GM04504 (cell line): ENCODE measurements at places on chromosomes 16 and 17.

GRCh38 chr16:10827691-10828341, 9.2 kb upstream of the TVP23A start:
- DNase-seq = peak; percentile 82

DNA sequence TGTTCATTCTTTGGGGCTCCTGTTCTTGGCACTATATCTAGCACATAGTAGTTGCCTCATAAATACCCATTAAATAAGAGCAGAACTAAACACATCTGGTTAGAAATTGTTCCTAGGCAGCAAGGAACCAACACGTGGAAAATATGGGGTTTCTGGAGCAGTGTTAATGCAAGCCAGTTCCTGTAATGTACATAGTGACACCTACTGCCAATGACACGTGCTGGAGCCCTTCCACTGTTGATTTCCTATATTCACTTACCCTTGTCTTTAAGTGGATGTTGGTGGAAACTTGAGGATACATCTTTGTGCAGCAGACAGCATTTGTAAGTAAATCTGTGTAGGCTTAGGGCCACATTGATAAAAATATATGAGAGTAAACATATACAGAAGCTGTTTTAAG, 1.6 kb upstream of the IRF8 start:
- no peak for DNase-seq

GRCh38 chr16:56611281-56611833, 3.0 kb downstream of the MT2A start:
- no peak for DNase-seq

GRCh38 chr17:56142325-56142724, 10.9 kb upstream of the ANKFN1 start:
- DNase-seq = peak; percentile 91

GRCh38 chr17:57505841-57506773, 239.0 kb downstream of the CCDC182 start:
- no peak for DNase-seq

GRCh38 chr17:30476726-30477082, 504 bp upstream of the GOSR1 start:
- DNase-seq = no peak

DNA sequence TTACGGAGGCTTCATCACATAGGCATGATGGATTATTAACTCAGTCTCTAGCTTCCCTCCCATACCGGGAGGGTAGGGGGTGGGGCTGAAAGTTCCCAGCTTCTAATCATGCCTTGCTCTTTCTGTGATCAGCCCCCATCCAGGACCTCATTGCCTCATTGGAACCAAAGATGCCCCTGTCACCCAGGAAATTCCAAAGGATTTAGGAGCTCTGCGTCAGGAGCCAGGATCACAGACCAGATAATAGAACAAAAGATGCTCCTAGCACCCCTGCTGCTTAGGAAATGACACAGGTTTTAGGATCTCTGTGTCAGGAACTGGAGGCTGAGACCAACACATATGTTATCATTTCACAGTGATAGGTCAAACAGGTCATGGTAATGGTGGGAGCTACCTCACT, 9.7 kb downstream of the USB1 start:
- DNase-seq = no peak

- DNase-seq = no peak
Observed at GRCh38 chr16:64242492-64242891, 879.4 kb downstream of the CDH11 start.

DNA sequence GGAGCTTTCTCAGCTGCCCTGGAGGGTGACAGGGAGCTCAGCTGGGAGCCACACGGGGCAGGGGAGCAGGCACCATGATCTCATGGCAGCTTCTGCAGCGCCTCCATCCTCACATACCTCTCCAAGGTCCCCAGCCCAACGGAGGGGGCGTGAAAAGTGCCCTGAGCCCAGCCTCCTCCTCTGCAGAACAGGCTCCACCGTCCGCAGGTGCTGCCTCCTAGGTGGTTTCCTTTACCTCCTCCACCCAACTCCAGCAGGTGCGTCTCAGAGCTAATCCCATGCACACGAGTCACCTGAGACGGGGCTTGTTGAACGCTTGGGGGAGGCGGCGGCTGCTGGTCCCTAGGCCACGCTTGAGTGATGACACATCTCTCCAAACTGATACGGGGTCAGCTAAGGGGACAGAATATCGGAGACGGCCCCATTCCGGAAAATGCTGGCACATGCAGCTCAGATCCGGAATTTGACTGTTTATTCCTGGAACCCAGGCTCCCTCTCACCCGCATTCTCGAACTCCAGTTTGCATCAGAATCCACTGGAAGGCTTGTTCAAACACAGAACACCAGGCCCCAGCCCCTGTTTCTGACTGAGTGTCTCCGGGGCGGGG, 387 bp upstream of the SLC38A8 start:
- DNase-seq = no peak

GRCh38 chr16:6749698-6750097, 582.9 kb upstream of the RBFOX1 start:
- no peak for DNase-seq

- peak; percentile 44 for DNase-seq
Observed at GRCh38 chr16:89701425-89702406, at the start of gene SPATA2L. Gene SPATA2L (minus strand): TSS chr16:89701705. CDS start chr16:89701232, 473 bp downstream.

GRCh38 chr16:30519120-30520049, 7.0 kb downstream of the ZNF768 start:
- DNase-seq = no peak

- DNase-seq = no peak
Observed at GRCh38 chr16:82758904-82759303, 132.1 kb downstream of the CDH13 start.

GRCh38 chr16:6363896-6364607, 968.6 kb upstream of the RBFOX1 start:
- no peak for DNase-seq

DNA sequence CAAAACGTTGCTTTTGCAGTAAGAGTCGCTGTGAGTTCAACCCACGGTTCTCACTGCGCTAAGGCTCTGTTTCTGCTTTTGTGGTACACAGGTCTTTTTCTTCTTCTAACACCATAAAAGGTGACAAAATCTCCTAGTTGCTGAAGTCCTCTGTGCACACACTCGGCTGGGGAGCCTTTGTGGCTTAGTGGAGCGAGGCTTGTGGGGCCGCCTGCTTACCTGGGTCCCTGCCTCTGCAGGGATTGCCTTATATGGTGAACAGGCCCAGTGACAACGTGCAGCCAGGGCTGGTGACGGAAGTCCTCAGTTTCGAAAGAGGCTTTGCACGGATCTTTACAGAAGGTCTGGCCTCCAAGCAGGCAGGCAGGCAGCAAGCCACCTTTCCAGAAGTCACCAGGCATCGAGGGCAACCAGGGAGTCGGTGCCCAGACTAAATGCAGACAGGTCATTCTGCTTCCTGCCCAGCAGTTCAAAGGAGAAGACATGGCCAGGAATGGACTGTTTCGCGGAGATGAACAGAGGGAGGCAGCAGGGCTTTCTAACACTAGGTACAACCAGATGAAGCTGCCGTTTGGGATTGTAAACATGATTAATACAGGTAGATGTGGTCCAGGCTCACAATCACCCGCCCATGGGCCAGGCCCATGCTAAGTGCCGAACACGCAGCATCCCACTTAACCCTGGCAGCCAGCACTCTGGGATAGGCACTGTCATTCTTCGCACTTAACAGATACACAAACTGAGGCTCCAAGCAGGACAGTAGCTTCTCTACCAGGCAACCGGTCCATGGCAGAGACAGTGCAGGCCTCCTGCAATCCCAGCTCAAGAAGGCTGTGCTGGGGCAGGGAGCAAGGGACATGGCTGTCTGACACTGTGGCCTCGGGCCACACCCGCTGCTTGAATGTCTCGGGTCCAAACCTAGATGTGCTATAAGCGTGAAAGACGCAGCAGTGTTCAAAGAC, 10.7 kb upstream of the MEAK7 start:
- DNase-seq = no peak

DNA sequence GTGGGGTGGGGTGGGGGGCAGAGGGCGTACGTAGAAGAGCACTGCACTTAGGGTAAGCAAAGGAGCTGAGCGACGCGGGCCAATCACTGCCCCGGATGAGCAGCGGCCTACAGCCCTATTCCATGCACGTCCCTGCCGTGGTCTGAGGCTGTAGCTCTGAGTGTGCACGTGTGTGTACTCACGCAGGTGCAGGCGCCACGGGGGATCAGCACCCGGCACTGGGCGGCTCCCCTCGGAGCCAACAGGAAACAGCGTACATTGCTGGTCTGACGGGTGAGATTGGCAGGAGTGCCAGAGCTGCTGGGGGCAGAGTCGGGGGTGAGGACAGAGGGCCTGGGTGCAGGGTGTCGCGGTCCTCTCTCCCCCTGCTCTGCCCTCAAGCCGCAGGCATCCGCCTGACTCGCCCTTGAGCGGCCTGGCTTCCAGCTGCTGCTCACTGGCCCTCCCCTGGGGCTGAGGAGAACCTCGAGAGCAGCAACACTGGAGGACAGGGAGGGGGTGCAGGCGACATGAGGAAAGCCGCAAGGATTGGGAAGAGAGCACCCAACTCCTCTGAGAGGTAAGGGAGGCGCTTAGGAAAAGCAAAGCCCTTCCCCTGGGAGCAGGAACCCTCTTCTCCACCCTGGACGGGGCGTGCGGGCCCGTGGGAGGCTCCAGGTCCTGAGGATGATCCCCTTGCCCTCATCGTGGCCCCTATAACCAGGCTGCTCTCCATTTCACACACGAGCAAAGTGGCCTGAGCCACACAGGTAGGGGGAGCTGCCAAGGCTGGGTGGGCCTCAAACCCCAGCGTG, 57.8 kb downstream of the ENGASE start:
- DNase-seq = no peak

DNA sequence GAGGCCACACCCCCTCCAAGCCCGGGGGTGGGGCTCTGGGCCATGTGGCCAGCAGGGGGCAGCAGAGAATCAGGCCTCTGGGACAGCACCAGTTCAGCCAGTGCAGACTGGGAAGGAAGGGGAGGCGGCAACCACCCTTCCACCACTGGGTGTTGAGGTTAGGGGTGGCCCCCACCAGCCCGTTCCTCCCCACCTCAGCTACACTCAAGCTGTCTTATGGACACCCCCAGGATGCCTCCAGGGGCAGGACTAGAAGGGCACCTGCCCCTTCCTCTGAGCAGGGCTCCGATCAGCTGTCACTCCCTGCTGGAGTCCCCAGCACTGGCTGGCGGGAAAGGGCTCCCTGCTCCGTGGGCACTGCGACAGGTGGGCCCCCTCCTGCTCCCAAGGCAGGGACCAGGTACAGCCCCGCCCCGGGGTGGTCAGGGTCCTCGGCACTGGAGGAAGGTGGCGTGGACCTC, 21.8 kb downstream of the KATNB1 start:
- peak; percentile 58 for DNase-seq

- DNase-seq = no peak
Observed at GRCh38 chr17:39167476-39167875, 1.5 kb upstream of the ARL5C start.

DNA sequence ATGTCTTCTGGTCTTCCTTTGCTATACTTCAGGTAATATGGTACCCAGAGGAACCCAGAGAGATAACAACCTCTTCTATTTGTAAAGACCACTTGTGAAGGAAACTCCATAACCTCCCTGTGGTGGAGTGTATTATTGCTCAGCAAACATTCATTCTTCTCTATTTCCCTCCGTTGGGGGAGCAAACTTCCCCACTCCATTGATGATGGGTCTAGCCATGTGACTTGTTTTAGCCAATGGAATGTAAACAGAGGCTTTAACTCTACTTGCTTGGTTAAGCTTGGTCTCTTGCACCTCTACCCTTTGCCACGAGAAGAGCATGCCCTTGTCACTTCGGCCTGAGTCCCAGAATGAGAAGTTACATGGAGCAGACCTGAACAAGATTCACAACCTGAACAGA, 30.0 kb upstream of the SKAP1 start:
- no peak for DNase-seq

DNA sequence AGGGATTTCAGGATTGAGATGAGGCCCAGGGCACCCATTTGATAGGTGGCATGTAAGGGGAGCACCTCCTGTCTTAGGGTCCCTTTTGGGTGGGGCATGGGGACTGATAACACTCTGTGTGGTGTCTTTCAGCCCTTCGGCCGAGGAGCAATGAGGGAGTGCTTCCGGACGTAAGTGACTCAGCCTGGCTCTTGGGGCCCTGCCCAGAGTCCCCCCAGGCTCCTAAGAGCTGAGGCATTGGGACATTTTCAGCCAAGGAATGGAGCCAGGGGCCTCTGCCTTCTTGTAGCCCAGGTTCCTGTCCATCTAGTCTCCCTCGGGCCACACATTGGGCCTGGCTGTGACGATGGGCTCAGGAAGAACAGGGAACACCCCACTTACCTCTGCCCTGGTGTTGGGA, 44.4 kb downstream of the EEF2K start:
- DNase-seq = no peak

- DNase-seq = peak; percentile 15
Observed at GRCh38 chr17:61000911-61001310, 323.3 kb downstream of the BCAS3 start.

- peak; percentile 34 for DNase-seq
Observed at GRCh38 chr17:78789663-78790181, 7.6 kb upstream of the CYTH1 start.

GRCh38 chr16:88584676-88585075, 14.5 kb downstream of the ZC3H18 start:
- DNase-seq = no peak

DNA sequence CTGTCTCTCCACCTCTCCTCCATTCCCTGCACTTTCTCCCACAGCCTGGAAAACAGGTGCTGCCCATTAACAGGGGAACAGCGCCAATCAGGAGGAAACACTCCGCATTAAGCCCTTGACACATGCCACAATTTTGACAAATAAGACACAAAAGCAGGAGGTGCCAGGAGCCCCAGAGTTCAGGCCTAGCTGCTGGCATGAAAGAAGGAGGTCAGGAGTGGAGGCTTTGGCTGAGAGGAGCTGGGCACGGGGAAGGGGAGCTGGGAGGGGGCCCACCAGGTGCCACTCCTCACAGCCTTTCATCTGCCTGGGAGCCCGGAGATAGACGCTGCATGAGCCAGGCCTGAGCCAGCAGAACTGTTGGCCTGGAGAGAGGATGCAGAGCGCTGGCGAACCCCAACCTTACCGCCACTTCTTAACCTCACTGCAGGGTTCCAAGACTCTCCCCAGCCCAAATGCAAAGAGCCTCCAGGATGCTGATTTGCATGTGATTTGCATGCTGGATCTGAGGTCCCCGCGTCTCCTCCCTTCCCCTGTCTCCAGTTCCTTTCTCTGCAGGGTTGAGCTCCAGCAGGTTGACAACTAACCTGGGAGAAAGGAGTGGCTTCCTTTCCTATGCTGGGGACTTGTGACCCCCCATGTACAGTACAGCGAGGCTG, 139.8 kb upstream of the SDK2 start:
- no peak for DNase-seq

GRCh38 chr17:48522031-48522653, 8.7 kb downstream of the HOXB1 start:
- DNase-seq = no peak

- DNase-seq = no peak
Observed at GRCh38 chr16:83925095-83925905, 26.4 kb downstream of the MLYCD start.

GRCh38 chr16:84925092-84925772, 86.1 kb downstream of the ZDHHC7 start:
- DNase-seq = no peak

GRCh38 chr17:34398990-34399389, 36.0 kb upstream of the CCL1 start:
- no peak for DNase-seq

- no peak for DNase-seq
Observed at GRCh38 chr17:81053041-81053970, 18.4 kb downstream of the BAIAP2 start.
